ENCODE measurements at places on chromosomes 16 and 17.

- no peak for DNase-seq
Measured at GRCh38 chr17:77163001-77163400, 22.2 kb downstream of the SEC14L1 start.

GRCh38 chr17:34499576-34499975 is 79.8 kb upstream of the TMEM132E start:
- DNase-seq: no peak

GRCh38 chr17:18256351-18256750 is 2.2 kb downstream of the FLII start:
- no peak for DNase-seq

DNA sequence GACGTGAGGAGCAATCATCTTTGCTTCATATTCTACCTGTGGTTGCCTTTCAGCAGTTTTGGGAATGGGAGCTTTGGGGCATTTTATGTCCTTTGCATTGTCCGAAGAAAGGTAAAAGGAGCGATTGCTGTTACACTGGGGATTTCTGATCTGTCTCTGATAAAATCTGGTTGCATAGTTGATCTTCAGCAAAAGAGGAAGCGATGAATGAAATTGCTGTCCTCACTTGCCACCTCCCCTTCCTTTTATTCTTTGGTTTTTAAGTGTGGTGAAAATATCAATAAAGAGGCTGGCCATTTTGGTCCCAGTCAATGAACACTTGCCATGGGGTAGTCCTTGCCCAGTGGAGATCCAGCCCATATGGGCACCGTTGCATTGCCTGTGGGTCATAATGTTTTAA is 236.8 kb downstream of the MSI2 start:
- DNase-seq: no peak
